ENCODE measurements at places on chromosomes 13 and 19.
A peak's percentile ranks its signal among the peaks of the same experiment; 100 is the strongest.

DNA sequence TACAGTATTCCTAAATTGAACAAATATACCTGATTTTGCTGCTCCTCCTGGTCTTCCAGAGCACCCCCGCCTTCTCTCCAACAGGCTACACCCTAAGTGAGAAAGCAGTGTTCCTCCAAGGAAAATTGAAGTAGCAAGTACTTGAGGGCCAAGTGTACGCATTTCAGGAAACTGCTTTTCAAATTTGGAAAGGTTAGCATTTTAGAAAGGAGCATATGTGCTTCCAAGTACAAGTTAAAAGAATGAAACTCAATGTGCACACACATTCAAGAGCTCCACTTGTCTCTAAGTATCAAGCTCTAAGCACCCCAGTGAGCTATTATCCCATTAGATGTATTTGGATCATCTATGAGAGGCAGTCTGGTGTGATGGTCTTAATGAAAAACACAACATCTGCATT, 25.8 kb downstream of the LHFPL6 start:
- DNase-seq: no peak

DNA sequence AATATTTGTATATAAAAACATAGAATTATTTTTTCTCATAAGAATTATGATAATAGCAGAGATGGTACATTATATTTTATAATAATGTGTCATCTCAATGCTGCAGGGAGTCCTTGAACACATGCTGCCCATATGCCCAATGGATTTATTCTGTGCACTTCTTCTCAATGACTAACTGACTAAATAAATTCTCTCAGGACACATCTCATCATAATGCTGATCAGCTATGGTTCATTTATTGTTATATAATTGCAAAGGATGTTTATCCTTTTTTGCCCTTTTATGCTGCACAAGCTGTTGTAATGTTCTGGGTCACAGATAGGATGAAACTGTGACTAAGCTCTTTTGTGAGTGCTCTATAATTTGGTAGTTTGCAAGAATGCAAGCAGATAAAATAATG, 1273.3 kb upstream of the ATXN8OS start:
- no peak for DNase-seq

- no peak for DNase-seq
Measured at GRCh38 chr13:35500144-35500543, 23.7 kb upstream of the MAB21L1 start.

GRCh38 chr19:49890349-49891311, 6.1 kb downstream of the IL4I1 start:
- peak; percentile 45 for DNase-seq

- no peak for DNase-seq
Measured at GRCh38 chr19:51621178-51621577, 9.0 kb downstream of the SIGLEC5 start.

- DNase-seq: no peak
Measured at GRCh38 chr13:30128095-30128494, 179.3 kb downstream of the KATNAL1 start.

GRCh38 chr13:77522444-77522843, 13.1 kb upstream of the SCEL start:
- no peak for DNase-seq

GRCh38 chr13:110225609-110226574, 81.1 kb downstream of the COL4A1 start:
- DNase-seq: no peak

DNA sequence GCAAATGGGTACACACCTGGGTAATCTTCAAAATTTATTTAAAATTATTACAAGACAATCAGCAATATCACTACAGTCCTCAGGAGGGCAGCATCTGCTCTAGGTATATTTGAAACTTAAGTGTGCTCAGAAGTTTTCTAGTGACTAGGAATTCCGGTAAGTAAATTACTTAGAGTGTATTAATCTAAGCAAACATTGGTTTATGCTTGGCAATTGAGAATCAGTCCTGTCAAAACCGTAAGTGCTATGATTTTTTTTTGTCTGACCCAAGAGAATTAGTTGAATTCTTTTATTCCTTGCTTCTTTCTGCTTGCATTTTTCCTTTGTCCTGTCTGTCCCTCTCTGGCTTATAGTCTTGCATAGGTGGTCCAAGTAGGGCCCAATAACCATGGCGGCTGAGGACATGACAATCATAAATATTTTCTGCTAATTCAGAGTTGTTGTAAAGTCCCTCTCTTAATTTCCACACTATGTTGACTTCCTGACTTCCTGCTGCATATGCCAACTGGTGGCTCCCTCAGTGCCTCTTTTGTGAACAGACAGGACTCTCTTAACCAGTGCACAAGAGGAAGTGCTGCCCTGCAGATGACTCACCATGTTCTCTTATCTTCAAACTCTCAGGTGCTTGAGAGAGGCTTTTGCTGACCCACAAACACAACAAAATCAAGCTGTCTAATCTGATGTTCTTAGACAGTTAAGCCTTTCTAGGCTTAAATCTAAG, 82.2 kb downstream of the SLAIN1 start:
- DNase-seq: no peak

- DNase-seq: no peak
Measured at GRCh38 chr19:18504886-18505610, 16.8 kb downstream of the ELL start.

- no peak for DNase-seq
Measured at GRCh38 chr19:53541971-53542370, 4.0 kb downstream of the ZNF331 start.

- DNase-seq: peak; percentile 33
Measured at GRCh38 chr19:12721656-12722565, 1.8 kb downstream of the TNPO2 start.

- no peak for DNase-seq
Measured at GRCh38 chr13:73462241-73462640, 403.4 kb downstream of the KLF5 start.

- peak; percentile 70 for DNase-seq
Measured at GRCh38 chr19:54162241-54162805, 2.8 kb upstream of the LENG1 start.

GRCh38 chr19:14472202-14472938, 2.8 kb downstream of the PTGER1 start:
- peak; percentile 78 for DNase-seq

DNA sequence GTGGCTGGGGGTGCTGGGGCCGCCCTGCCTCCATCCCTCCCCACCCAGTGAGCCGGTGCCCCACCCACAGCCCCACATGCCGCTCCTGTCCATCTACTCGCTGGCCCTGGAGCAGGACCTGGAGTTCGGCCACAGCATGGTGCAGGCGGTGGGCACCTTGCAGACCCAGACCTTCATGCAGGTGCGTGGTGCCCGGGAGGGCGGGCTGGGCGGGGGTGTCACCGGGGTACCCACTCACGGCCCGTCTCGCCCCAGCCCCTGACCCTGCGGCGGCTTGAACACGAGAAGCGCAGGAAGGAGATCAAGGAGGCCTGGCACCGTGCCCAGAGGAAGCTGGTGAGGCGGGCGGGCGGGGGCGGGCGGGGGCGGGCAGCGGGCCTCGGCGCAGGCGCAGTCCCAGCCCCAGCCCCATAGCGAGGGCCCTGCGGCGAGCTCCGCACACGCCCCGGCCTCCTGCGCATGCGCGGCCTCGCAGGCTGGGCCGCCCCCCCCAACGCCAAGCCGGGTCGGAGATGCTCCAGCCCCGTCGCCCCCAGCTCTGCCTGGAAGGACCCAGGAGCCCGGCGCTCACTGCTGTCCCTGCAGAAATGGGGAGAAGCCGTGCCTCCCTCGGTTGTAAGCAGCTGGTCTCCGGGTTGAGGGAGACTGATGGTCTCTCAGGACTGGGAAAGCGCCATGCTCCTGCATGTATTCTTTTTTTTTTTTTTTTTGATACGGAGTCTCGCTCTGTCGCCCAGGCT, 7.7 kb downstream of the ARHGAP45 start:
- DNase-seq: peak; percentile 93

GRCh38 chr19:15290166-15290565, 42.2 kb downstream of the BRD4 start:
- no peak for DNase-seq

DNA sequence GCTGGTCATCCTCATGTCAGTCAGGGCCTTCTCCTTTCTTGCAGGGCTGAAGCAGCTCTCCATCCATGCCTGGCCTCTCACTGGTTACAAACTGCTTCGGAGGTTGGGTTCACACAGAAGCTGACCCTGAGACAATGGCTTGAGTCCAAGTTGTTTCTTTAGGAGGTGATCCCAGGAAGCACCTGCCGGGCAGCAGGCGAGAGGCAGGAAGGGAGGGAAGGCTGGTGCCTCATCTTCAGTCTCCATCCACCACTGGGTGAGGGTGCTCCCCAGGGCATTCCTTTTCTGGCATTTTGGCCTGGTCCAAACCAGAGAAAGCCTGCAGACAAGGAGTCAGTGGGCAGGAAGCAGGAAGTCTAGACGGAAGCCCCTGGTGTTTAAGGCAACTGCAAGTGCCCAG, 17.6 kb upstream of the SPATA13 start:
- no peak for DNase-seq

DNA sequence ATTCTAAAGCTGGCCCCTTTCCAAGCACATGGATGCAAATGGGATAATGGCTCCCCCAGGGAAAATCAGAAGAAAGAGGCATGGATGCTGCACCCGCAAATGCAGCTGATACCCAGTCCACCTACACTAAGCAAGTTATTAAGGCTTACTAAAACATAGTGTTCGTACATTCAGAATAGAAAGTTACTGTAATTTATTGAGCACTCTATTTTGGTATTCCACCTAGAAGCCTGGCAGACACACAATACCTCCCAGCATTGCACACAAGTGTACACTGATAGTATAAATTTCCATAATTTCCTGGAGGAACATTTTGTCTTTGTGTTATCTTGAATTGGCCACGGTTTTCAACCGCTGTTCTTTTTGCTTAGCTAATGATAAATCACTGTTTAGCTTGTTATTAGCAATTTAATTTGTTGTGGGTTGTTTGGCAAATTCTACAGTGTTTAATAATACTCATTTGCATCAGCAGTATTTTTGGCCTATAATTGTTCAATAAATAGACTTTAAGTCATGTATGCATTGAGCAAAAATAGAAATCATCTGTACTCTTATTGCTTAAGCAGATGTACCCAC, 94.5 kb upstream of the MRI1 start:
- no peak for DNase-seq

DNA sequence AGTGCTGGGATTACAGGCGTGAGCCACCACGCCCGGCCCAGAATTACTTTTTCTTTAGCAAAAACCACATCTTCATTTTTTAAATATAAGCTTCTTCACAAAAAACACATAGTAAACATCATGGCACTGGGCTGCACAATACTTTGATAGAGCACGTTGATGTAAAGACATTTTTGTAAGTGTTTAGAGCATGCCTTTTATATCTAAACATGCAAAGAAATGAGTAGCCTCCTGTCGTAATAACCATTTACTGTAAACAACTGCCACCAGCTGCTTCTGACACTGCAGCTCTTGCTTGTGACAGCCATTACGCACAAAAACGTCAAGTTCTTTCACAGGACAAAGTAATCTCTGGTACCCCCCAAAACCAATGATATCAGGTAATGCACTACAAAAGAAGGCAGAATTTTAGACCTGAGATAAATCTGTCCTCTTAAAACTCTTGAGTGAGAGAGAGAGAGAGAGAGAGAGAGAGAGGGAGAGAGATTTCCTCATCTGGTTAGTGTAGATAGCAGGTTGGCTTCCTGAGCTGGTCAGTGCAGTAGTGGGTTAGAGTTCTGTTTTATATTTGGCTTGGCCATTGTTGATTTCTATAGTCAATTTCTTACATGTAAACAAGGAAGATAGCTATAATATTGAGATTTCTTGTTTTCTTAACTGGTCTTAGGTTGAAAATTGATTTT, 6.7 kb upstream of the ZNF548 start:
- DNase-seq: no peak

DNA sequence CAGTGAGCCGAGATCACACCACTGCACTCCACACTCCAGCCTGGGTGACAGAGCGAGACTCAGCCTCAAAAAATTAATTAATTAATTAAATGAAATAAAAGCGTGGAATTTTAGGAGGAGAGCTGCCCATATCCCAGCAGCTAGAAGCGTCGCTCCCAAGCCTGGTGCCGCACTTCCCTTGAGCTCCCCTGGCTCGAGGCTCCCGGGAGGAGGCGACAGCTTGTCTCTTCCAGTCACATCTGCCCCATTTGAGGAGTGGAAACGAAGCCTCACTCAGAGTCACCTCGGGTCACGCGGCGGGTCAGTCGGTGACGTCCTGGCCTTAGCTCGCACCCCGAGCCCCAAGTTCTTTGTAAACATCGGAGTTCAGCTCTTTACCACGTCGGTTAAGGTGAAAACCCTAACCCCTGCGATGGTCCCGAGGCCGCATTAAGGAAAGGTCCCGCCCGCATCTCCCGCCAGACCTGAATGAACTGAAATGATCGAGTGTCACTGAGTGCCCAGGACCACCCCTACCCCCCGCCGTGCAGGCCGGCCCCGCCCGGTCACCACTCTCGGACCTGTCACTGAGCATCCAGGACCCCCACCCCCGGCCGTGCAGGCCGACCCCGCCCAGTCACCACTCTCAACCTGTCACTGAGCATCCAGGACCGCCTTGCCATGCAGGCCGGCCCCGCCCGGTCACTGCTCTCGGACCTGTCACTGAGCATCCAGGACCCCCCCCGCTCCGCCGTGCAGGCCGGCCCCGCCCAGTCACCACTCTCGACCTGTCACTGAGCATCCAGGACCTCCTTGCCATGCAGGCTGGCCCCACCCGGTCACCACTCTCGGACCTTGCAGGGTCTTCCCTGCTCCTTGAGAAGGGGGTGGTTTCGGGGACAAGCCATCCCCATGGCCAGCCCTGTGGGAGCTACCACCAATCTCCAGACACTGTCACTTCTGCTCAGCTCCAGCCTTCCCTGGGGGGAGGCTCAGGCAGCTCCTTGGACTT, 176.9 kb downstream of the KDM4B start:
- no peak for DNase-seq

DNA sequence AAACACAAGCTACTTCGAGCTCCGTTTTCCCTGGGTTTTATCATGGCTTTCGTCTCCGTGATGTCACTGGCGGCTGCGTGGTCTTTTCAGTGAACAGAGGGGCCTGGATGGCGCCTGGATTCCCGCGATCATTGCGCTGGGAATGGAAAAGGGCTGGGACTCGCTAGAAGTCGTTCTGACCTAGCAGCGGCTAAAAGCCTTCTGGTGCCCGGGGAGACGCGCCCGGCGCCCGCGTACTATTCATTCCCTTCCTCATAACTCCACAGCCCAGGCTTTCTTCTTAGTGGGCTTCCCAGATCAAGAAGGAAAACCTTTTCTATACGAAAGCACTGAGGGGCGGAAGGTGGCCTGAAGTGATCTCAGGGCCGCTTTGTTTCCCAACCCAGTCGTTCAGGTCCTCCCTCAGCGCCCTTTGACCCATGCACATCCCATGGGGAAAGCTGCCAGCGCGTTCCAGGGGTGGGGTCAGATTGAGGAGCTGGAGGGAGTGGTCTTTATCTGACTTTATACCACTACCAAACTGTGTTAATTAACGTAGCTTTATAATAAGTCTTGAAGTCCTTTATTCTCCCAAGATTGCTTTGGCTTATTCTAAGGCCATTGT, 96.6 kb downstream of the ELF1 start:
- DNase-seq: no peak

- no peak for DNase-seq
Measured at GRCh38 chr13:30143666-30144400, 163.5 kb downstream of the KATNAL1 start.

GRCh38 chr19:22605275-22606211, 28.6 kb upstream of the ZNF492 start:
- no peak for DNase-seq

GRCh38 chr13:28047757-28048388, 52.5 kb downstream of the FLT3 start:
- no peak for DNase-seq

All from activated CD4-positive, alpha-beta T cell treated with anti-CD3 and anti-CD28 coated beads for 1 hour (primary cell).